ENCODE measurements at places on chromosomes 4 and X.

GRCh38 chr4:136150046-136150445, 1382.2 kb downstream of the PCDH18 start:
- no peak overlapping the region for H3K4me3 ChIP-seq
- no peaks in the 10 kb centered on the region for H3K27me3 ChIP-seq
- no peak overlapping the region for H3K27ac ChIP-seq
- H3K36me3 ChIP-seq: no peaks in the 10 kb centered on the region
- H3K4me1 ChIP-seq: no peaks in the 10 kb centered on the region

GRCh38 chr4:117334451-117335188, 249.2 kb upstream of the TRAM1L1 start:
- H3K4me1 ChIP-seq: no peaks in the 10 kb centered on the region
- no peaks in the 10 kb centered on the region for H3K27me3 ChIP-seq
- H3K4me3 ChIP-seq: no peak overlapping the region
- no peak for DNase-seq

GRCh38 chrX:17052793-17053192, 106.3 kb downstream of the REPS2 start:
- H3K27ac ChIP-seq: no peak overlapping the region
- H3K27me3 ChIP-seq: no peaks in the 10 kb centered on the region
- no peak overlapping the region for H3K4me3 ChIP-seq

DNA sequence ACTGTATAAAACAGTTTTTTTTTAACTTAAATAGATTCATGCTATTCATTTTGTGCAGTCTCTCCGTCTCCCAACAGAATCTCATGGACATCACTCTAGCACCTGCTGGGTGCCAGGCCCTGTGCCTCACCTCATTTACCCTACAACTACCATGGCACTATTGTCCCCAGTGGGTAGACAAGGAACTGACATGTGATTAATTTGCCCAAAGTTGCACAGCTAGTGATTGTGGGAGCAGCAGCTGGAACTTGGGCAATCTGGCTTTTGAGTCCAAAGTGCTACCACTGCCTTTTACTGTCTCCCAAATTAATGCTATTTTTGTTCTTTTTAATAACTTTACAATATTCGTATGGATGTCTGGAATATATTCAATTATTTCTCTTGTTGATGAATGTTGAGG, 11.2 kb upstream of the PGRMC2 start:
- no peak overlapping the region for H3K27ac ChIP-seq
- DNase-seq: no peak
- H3K4me3 ChIP-seq: no peak overlapping the region
- peaks cover 5% of the 10 kb centered on the region for H3K36me3 ChIP-seq

GRCh38 chr4:35252866-35253265, 991.4 kb downstream of the ARAP2 start:
- DNase-seq: no peak
- H3K36me3 ChIP-seq: no peaks in the 10 kb centered on the region
- no peaks in the 10 kb centered on the region for H3K27me3 ChIP-seq
- no peak overlapping the region for H3K27ac ChIP-seq
- no peak overlapping the region for H3K4me3 ChIP-seq

DNA sequence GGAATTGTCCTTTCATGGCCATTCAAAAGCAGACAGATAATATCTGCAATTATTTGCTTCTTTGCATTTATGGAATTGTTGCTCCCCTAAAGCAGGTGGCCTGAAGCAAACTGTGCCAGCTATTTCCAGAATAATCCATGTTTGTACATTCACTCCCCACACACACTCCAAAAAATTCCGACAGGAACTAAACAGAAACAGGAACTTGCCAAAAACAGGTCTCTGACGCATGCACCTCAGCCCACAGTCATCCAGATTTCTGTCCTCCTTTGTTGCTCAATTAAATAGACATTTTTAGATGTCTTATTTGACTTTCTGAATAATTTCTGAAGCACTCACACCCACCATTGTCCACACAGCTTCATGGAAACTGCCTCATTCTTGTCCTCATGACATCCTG, 71.5 kb upstream of the EDNRA start:
- no peaks in the 10 kb centered on the region for H3K36me3 ChIP-seq
- H3K27ac ChIP-seq: no peak overlapping the region
- H3K27me3 ChIP-seq: no peaks in the 10 kb centered on the region
- DNase-seq: no peak
- H3K4me1 ChIP-seq: no peaks in the 10 kb centered on the region

DNA sequence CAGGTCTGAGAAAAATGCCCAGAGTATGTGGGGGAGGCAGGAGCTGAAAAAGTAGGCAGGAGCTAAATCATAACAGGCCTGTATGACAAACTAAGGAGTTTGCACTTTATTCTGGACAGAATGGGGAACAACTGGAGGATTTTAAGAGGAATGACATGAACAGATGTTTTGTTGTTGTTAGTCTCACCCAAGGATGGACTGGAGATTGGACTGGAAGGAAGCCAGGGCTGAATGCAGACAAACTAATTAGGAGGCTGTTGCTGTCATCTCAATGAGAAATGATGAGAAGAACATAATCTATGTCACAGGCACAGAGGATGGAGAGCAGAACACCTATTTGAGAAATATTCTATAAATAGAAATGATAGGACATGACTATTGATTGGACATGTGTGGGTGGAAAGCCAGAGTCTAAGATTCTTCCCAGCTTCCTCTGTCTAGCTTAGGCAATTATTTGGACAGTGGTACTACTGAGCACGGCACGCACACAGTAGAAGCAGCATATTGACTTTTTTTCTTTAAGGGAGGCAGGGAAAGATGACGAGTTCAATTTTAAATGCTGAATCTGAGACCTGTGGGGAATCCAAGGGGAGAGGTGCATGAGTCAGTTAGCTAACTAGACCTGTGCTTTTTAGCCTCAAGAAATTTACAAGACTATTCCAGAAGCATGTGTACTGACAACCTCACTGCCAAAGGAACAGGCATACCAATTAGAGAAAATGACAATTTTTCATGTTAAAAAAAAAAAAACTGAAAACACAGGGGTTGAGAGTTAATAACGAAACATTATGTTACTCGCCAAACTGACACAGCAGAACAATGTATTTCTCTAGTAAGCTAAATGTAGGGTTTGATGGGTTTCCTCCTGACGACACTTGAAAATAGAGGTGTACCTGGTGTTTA, 963 bp upstream of the USO1 start:
- peaks cover 3% of the 10 kb centered on the region for H3K27me3 ChIP-seq
- peak overlapping the region; percentile 97 for H3K4me3 ChIP-seq
- peak; percentile 10 for DNase-seq
- H3K4me1 ChIP-seq: peaks cover 58% of the 10 kb centered on the region

- H3K4me3 ChIP-seq: no peak overlapping the region
- H3K4me1 ChIP-seq: no peaks in the 10 kb centered on the region
- H3K27me3 ChIP-seq: peaks cover 11% of the 10 kb centered on the region
- no peaks in the 10 kb centered on the region for H3K36me3 ChIP-seq
Observed at GRCh38 chr4:6019316-6020263, 1.4 kb upstream of the C4orf50 start.

- H3K4me3 ChIP-seq: no peak overlapping the region
- H3K4me1 ChIP-seq: no peaks in the 10 kb centered on the region
- DNase-seq: no peak
- no peak overlapping the region for H3K27ac ChIP-seq
Observed at GRCh38 chr4:127450276-127450675, 182.5 kb upstream of the INTU start.

DNA sequence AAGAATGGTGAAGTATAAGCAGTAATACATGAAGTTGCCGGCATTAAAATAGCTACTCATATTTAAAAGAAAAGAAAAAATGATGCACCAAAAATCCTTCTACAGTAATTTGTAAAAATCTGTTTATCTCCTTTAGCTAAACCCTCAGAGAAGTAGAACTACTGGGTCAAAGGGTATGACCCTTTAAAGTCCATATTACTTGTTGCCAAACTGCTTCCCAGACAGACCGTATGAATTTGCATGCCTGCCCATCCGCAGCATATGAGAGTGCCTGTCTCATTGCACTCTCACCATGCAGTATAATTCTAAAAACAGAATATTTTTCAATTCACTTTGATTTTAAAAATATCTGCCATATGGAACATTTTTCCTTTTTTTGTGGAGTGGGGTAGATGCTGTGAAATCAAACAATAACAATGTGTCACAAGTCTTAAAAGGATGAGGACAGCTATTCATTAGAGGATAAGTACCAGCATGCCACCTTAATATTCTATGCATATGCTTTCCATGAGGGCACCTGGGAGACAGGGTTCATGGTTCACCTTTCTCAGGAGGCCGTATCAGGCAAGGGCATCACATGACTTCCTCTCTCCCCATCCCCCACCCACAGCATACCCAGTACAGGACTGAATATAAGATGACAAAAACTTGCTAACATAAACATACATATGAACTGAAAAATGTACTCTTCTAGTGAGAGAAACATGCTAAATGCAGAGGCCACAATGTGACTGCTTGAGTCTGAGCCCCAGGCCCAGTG, 17.8 kb downstream of the ZDHHC9 start:
- DNase-seq: peak; percentile 2
- H3K4me1 ChIP-seq: peaks cover 12% of the 10 kb centered on the region
- H3K4me3 ChIP-seq: no peak overlapping the region
- no peak overlapping the region for H3K27ac ChIP-seq

- H3K4me1 ChIP-seq: peaks cover 32% of the 10 kb centered on the region
- peaks cover 14% of the 10 kb centered on the region for H3K36me3 ChIP-seq
- H3K27me3 ChIP-seq: no peaks in the 10 kb centered on the region
- DNase-seq: no peak
Observed at GRCh38 chr4:67713529-67714247, 12.7 kb upstream of the UBA6 start.

GRCh38 chrX:44099366-44099765, 126.2 kb upstream of the NDP start:
- no peak for DNase-seq
- no peaks in the 10 kb centered on the region for H3K4me1 ChIP-seq
- H3K36me3 ChIP-seq: no peaks in the 10 kb centered on the region
- H3K4me3 ChIP-seq: no peak overlapping the region

DNA sequence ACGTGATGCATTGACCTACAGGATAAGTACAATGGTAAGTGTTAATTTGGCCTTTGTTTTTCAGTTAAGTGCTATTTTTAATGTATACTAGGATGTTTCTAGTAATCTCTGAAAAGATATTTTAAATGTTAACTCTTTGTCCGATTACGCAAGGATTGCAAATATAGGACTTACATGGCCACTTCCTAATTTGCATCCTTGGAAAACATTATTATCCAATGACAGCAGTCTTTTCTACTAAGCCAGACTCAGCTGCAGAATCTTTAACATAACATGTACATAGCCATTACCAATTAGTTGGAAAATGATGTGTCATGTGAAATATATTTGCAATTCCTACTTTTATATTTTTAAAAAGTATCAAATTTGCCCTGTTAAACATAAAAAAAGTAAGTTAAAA, 124.7 kb downstream of the MID1 start:
- DNase-seq: no peak
- no peaks in the 10 kb centered on the region for H3K36me3 ChIP-seq
- H3K4me3 ChIP-seq: no peak overlapping the region
- no peaks in the 10 kb centered on the region for H3K27me3 ChIP-seq
- H3K4me1 ChIP-seq: no peaks in the 10 kb centered on the region

DNA sequence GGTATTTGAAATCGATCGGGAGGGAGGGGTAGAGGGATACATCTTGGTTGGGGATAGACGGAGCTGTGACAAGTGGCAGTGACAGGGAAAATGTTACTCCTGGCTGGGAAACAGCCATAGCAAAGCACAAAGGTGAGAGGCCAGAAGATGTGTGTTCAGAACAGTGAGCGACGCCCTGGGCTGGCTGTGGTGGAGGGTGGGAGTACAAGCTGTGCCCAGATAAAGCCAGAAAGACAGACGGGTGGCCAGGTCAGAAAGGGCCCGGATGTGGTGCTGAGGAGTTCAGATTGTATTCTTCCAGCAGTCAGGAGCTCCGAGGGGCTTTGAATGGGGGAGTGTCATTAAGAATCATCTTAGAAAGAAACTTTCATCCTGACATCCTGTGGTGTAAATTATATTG, 27.9 kb downstream of the CCDC149 start:
- no peaks in the 10 kb centered on the region for H3K27me3 ChIP-seq
- no peaks in the 10 kb centered on the region for H3K36me3 ChIP-seq
- no peak overlapping the region for H3K4me3 ChIP-seq
- H3K4me1 ChIP-seq: no peaks in the 10 kb centered on the region
- no peak for DNase-seq

DNA sequence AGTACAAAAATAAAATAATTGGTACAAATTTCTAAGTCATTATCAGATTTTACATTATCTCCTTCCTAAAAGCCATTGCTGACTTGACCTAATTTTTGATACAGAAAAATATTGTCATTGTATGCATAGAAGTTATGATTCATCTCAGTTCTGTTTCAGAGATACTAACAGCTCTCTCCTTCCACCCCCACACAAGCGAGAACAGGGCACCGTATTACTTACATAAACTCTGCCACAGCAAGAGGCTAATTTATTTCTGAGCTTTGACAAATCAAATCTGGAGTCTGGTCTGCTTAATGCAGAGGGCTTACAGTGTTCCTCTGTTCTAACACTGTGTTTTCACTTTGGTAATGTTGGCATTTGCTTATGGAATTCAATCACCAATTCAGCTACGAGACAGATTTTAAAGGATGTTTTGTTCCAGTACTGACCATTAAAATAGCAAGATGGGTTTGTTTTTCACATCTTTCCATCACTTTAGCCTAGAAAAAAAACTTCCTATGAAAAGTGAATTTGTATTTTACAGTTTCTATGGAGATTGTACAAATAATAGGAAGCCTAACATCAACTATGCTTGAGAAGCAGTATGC, 181.8 kb downstream of the USP46 start:
- no peak overlapping the region for H3K4me3 ChIP-seq
- no peak for DNase-seq
- peaks cover 4% of the 10 kb centered on the region for H3K27me3 ChIP-seq
- H3K36me3 ChIP-seq: no peaks in the 10 kb centered on the region

DNA sequence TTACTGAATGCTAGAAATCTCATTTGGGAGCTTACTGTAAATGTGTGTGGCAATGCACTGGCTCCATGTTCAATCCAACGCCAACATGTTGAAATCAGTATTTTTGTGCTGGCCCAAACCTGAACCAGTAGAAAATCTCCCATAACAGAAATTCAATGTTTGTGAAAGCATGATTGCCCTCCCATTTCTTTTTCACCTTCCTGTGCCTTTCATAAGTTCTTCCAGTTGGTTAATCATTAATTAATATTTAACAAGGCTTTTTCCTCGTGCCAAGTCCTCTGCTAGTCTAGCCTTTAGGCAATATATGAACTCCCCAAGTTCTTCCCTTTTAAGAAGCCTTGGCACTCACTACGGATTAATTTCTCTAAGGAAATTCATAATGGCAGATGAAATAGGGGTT, 1.3 kb upstream of the PLS3 start:
- H3K4me3 ChIP-seq: no peak overlapping the region
- H3K36me3 ChIP-seq: no peaks in the 10 kb centered on the region
- DNase-seq: no peak
- H3K27me3 ChIP-seq: peaks cover 22% of the 10 kb centered on the region
- no peak overlapping the region for H3K27ac ChIP-seq
- no peaks in the 10 kb centered on the region for H3K4me1 ChIP-seq

DNA sequence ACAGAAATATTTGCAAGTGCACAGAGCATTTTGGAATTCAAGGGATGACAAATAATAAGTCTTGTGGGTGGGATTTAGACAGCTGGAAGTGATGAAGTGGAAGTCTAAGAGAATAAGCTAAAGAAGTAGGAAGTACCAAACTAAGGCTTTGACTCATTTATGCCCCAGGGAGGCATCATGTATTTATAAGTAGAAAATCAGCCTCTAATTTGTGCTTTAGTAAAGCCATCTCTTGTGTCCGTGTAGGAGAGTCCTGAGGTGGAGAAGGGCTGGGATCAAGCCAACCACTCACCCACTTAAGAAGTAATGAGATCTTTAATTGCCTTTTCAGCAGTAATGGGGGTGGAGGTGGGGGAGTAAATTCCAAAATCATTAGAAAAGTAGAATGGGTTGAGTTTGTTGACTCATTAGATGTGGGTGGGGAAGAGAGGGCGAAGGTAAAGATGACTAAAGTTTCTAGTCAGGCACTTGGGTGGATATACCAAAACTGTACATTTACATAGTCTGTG, 356.7 kb downstream of the STIM2 start:
- H3K4me3 ChIP-seq: no peak overlapping the region
- no peak overlapping the region for H3K27ac ChIP-seq
- H3K27me3 ChIP-seq: peaks cover 1% of the 10 kb centered on the region
- no peak for DNase-seq
